ENCODE measurements at places on chromosomes 2 and 18.

- DNase-seq, result peak; percentile 47
Observed at GRCh38 chr2:147659051-147659450, 185.8 kb upstream of the ACVR2A start.

GRCh38 chr2:179247318-179248023 lies 17.2 kb downstream of the SESTD1 start:
- DNase-seq, result no peak

DNA sequence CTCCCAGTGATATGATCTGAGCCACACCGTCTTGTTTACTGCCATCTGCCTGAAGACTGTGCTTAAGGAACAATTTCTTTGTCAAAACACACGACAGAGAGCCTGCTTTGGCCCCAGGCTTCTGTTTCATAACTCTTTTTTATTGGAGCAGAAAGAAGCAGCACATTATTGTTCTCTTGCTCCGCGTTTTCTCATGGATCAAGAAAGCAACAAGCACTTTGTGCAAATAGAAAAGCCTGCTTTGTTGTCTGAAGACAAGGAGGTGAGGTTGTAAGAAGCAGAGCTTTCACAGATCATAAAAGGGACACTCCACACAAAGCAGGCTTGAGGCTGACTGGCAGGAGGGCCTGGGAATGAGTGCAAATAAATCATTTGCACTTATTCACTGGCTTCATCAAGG lies 118.3 kb upstream of the FAM136A start:
- no peak for DNase-seq

DNA sequence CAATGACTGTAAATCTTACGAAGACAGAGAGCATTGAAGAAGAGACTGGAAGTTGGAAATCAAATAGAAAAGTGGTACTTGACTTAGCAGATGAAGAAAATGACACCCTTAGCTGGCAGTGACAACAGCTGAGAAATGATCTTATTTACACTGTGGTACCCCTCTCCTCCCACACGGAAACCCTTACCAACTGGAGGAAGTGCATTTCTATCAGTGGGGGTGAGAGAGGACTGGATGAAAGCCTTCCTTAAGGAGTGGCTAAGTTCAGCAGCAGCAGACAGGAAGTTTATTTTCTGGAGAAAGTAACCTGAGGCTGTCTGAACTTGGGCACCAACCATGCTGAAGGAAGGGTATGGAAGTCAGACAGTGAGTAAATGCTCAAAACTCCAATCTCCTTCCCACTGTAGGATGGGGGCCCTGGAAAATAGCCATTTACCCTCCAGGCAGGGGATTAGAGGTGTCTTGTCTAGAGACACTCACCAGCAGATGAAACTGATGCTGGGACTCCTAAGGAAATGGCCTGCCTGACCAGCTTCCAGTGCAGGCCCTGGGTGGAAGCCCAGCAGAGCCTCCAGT lies 160.2 kb upstream of the NCK2 start:
- DNase-seq, result no peak

Measured in MG63 (cell line).